Trophoblast cell (in vitro differentiated cells and primary cell): ENCODE measurements at places on chromosomes 1 and 21.

GRCh38 chr1:92653605-92654381, 131.1 kb downstream of the EVI5 start:
- H3K27ac ChIP-seq, result no peak overlapping the region
- DNase-seq, result peak; percentile 2
- H3K27me3 ChIP-seq, result no peaks in the 10 kb centered on the region
- H3K4me1 ChIP-seq, result no peaks in the 10 kb centered on the region
- no peak overlapping the region for H3K4me3 ChIP-seq

DNA sequence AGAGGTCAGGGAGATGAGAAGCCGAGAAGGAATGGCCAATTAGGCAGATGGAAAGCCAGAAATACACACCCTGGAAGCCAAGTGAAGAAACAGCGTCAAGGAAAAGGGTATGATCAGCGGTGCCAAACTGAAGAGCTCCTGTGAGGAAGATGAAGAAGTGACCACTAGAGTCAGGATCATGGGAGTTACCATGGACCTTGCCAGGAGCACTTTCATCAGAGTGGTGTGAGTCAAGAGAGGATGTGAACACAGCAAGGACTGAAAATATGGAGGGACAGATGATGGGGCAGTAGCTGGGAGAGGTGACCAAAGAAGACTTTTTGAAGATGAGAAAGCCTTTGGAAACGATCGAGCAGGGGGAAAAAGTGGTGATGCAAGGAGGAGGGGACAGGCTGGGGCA, 50.4 kb downstream of the CD34 start:
- H3K27me3 ChIP-seq, result no peaks in the 10 kb centered on the region
- no peaks in the 10 kb centered on the region for H3K36me3 ChIP-seq
- no peak overlapping the region for H3K4me3 ChIP-seq
- peaks cover 1% of the 10 kb centered on the region for H3K4me1 ChIP-seq
- no peak overlapping the region for H3K27ac ChIP-seq

GRCh38 chr1:149885339-149886120, 13.8 kb upstream of the BOLA1 start:
- no peaks in the 10 kb centered on the region for H3K36me3 ChIP-seq
- peak overlapping the region; percentile 75 for H3K27ac ChIP-seq
- peak; percentile 88 for DNase-seq
- H3K4me3 ChIP-seq, result peak overlapping the region; percentile 74
- H3K4me1 ChIP-seq, result peaks cover 8% of the 10 kb centered on the region

GRCh38 chr1:151411884-151412283, 12.5 kb downstream of the PSMB4 start:
- H3K27ac ChIP-seq, result no peak overlapping the region
- no peak overlapping the region for H3K4me3 ChIP-seq
- no peak for DNase-seq
- H3K4me1 ChIP-seq, result no peaks in the 10 kb centered on the region

- H3K36me3 ChIP-seq, result peaks cover 2% of the 10 kb centered on the region
- peaks cover 10% of the 10 kb centered on the region for H3K4me1 ChIP-seq
- no peak overlapping the region for H3K4me3 ChIP-seq
- no peak overlapping the region for H3K27ac ChIP-seq
- H3K27me3 ChIP-seq, result no peaks in the 10 kb centered on the region
Observed at GRCh38 chr21:26165331-26165730, 5.2 kb downstream of the APP start.

DNA sequence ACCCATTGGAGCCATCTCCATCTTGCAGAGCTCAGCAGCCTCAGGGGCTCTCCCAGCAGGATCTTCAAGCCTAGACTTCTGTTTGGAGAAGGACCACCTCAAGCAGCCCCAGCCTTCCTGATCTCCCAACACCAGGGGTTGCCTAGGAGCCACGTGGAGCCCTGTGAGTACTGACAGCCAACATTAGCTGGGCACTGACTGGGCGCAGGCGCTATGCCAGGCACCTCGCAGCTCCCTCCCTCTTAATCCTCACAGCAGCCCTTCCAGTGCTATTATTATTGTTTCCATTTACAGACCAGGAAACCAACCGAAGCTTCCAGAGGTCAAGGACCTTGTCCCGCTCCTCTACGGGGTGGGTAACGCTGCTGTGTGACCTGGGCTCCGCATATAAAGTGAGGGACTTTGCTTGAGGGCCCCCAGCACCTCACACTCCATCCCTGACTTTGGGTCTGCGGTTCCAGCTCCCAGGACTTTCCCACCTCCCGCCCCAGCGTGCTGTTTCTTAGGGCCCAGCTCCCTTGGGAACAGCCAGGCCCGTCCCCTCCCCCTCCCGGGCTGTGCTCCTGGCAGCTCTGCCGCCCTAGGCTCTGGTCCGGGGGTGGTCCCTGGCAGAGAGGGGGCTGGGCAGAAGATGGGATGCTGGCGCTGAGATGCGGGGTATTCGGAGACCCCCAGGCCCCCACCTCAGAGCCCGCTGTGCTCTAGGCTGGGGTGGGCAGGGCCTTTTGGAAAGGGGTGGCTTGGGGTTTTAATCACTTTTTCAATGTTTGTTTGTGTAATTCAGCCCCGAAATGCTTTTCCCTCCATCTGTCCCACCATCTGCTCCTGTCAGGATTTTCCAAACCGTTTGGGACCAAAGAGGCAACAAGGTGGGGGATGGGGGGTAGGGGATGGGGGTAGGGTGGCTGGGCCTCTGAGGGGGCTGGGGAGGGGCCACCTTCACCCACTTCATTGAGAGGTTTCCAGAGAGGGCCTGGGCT, 4.1 kb upstream of the HPCA start:
- no peaks in the 10 kb centered on the region for H3K36me3 ChIP-seq
- peaks cover 2% of the 10 kb centered on the region for H3K4me1 ChIP-seq
- no peak overlapping the region for H3K4me3 ChIP-seq
- H3K27ac ChIP-seq, result no peak overlapping the region

DNA sequence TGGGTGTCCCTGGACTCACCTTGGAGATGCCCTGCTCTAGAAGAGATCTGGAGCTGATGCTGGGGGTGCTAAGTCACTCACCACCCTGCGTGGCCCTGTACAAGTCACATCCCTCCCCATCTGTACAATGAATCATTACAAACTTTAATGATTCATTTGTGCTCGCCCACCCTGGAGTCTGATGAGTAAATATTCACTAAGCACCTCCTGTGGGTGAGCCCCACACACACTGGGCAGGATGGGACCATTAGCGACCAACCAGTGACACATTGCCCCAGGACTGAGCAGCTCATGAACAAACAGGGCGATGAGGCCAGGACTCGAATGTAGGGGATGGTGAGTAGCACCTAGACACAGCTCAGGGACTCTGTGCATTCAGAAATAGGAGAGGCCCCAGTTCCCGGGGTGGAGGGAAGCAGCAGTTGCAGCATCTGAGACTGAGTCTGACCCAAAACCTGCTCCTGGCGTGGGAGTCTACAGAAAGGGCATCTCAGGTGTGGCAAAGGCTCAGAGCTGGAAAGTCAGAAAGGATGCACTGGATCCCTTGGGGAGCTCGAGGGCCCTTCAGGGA, 18.1 kb upstream of the PDZK1IP1 start:
- H3K36me3 ChIP-seq, result no peaks in the 10 kb centered on the region
- H3K27me3 ChIP-seq, result peaks cover 7% of the 10 kb centered on the region
- H3K4me1 ChIP-seq, result no peaks in the 10 kb centered on the region
- H3K27ac ChIP-seq, result no peak overlapping the region

GRCh38 chr1:26349188-26349876, 4.6 kb downstream of the CRYBG2 start:
- H3K4me3 ChIP-seq, result no peak overlapping the region
- peaks cover 44% of the 10 kb centered on the region for H3K4me1 ChIP-seq
- H3K27me3 ChIP-seq, result no peaks in the 10 kb centered on the region
- peak overlapping the region; percentile 98 for H3K27ac ChIP-seq
- H3K36me3 ChIP-seq, result peaks cover 23% of the 10 kb centered on the region

DNA sequence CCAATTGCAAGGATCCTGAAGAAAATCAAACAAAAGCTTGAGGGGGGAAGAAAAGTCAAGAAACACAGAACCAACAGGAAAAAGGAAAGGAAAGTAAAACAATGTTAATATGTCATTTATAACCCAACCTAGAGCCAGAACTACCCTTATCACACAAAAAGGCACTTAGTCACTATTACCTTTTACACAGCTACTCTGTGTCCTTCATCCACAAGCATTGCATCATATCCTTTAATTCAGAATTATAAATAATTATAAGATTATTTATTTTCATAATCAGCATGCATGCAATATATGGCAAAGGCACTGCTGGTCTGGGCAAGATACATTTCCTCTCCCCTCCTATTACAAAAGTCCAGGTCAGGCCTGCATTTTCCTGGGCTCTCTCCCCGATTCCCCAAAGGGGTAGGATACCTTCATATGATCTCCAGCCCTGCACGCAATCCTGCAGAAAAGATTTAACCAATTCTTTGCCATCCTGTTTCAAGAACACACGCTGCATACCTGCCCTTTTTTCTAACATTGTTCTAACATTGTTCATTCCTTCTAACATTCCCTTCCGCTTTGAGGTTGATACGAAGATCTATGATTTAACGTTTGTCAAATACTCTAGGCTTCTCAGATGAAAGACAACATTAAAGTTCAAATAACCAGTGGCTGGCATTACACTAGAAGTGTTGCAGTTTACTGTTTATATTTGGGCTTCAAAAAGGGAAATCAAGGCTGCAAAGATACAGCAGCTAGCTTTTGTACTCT, 4.3 kb downstream of the PTPN14 start:
- H3K27ac ChIP-seq, result no peak overlapping the region
- H3K4me3 ChIP-seq, result no peak overlapping the region
- H3K4me1 ChIP-seq, result peaks cover 13% of the 10 kb centered on the region
- no peak for DNase-seq

- no peaks in the 10 kb centered on the region for H3K27me3 ChIP-seq
- no peak overlapping the region for H3K27ac ChIP-seq
- H3K4me3 ChIP-seq, result no peak overlapping the region
- no peak for DNase-seq
- H3K36me3 ChIP-seq, result peaks cover 34% of the 10 kb centered on the region
- peaks cover 7% of the 10 kb centered on the region for H3K4me1 ChIP-seq
Observed at GRCh38 chr1:248818505-248819374, 7.0 kb downstream of the SH3BP5L start.

DNA sequence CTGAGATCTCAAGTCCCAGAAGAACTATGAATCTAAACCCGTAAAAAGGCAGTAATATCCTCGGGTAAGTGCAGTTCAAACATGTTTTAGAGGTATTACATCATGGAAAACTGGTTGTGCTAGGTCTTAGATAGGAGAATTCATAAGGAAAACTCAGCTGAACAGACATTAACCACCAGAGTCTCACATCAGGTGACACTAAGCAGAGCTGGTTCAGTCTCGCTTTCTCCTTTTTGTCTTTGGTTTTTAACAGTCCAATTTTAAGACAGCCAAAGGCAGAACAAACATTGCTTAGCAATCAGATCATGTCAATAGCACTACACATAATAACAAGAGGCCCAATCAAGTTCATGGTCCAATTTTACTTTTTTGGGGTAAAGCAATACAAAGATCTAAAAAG, 63.1 kb upstream of the MUTYH start:
- peak overlapping the region; percentile 82 for H3K27ac ChIP-seq
- no peaks in the 10 kb centered on the region for H3K4me1 ChIP-seq
- no peaks in the 10 kb centered on the region for H3K27me3 ChIP-seq
- H3K36me3 ChIP-seq, result no peaks in the 10 kb centered on the region
- DNase-seq, result no peak
- H3K4me3 ChIP-seq, result no peak overlapping the region

DNA sequence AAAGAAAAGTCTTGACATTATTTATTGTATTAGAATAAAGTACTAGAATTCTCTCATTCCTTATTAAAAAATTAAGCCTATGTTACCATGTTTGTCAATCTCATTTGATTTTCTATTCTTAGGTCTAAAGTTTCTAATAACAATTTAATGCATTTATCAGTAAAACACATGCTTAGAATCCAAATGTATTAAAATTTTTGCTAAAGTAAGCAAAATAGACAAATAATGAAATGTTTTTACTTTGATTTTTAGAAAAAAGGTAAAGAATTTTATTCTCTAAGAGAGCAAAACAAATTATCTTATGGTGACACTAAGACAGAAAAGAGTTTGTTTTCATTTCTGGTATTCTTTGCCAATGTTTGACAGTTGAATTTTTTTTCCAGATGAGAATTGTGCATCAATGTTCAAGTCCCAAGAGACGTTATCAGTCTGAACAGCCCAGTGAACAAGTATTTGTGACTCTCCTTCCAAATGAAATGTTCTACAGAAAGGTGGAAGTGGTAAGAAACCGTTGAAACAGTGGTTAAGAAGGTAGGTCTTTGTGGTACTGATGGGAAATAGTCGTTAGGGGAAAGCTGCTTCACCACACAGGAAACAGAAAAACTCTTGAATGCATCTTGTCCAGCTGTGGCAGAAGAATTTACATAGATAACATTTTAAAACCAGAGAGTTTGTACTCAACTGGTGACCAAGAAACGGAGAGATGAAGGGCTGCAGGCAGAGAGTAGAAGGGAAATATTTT, 402.5 kb downstream of the PTPRC start:
- H3K36me3 ChIP-seq, result no peaks in the 10 kb centered on the region
- no peak overlapping the region for H3K27ac ChIP-seq
- no peak for DNase-seq
- H3K4me1 ChIP-seq, result no peaks in the 10 kb centered on the region
- no peak overlapping the region for H3K4me3 ChIP-seq
- H3K27me3 ChIP-seq, result no peaks in the 10 kb centered on the region

DNA sequence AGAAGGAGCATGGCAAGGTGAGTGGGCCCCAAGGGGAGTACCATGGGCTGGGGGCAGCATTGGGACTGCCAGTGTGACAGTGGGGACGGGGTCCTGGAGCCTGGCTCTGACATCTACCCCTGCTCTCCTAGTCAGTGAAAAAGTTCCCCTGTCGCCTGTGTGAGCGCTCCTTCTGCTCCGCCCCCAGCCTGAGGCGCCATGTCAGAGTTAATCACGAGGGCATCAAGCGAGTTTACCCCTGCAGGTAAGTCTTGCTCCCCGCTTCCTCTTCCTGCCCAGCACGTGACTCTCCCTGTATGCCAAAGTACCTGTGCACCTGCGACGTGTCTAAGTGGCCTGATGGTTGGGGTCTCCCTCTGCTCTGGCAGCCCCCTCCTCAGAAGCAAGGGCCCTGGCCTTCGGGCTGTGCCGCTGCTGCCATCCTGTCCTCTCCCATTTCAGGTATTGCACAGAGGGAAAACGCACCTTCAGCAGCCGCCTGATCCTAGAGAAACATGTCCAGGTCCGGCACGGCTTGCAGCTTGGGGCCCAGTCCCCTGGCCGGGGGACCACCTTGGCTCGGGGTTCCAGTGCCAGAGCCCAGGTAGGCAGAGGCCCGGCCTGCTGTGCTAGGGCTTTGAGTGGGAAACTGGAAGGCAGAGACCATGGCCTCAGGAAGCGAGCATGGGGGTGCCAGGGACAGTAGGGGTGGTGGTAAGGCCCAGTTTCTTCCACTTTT, 8.1 kb downstream of the ZNF687 start:
- no peak overlapping the region for H3K4me3 ChIP-seq
- no peak overlapping the region for H3K27ac ChIP-seq
- peak; percentile 24 for DNase-seq
- H3K36me3 ChIP-seq, result peaks cover 87% of the 10 kb centered on the region
- H3K27me3 ChIP-seq, result no peaks in the 10 kb centered on the region

DNA sequence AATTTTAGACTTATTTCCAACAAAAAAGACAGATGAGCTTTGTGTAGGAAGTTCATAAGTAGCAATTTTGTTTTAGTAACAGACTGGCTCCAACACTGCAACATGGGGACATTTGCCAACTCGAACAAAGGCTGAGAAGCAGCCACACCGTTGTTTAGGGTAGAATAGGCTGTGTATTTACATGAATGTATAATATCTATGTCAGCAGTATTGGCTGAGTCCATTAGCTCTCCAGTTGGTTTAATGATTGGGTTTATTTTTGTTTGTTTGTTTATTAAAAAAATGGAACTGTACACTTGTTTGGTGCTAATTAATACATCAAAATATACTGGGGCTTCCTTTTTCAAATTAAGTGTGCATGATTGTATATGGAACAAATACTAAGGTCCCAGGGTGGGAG, 7.3 kb upstream of the TMCO2 start:
- no peak overlapping the region for H3K4me3 ChIP-seq
- no peaks in the 10 kb centered on the region for H3K27me3 ChIP-seq
- H3K4me1 ChIP-seq, result no peaks in the 10 kb centered on the region
- peaks cover 2% of the 10 kb centered on the region for H3K36me3 ChIP-seq
- no peak overlapping the region for H3K27ac ChIP-seq
